ENCODE measurements at places on chromosomes 13 and 19. TPM values are rescaled to one million over a fixed set of nuclear protein-coding genes. Genes with fewer than 3 reads are reported as not detected.

- no peak for DNase-seq
Observed at GRCh38 chr13:41145136-41145908, 12.7 kb upstream of the KBTBD6 start.

- DNase-seq: no peak
Observed at GRCh38 chr13:89115307-89115706, 1444.1 kb downstream of the SLITRK5 start.

DNA sequence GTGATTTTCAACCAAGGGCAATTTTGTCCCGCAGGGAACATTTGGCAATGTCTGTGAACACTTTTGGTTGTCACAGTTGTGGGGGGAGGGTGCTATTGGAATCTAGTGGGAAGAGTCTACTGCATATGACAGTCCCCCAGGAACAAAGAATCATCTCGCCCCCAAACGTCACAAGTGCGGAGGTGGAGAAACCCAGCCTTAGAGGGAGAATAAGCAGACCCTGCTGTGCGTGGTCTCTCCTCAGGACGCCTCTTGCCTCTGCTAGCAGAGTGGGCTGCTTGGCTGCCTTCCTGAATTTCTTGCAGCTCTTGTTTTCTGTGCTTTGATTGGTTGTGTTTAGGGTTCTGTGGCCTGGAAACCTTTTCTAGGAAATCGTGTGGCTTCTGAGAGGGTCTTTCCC is 42.5 kb downstream of the NFIX start:
- peak; percentile 67 for DNase-seq

DNA sequence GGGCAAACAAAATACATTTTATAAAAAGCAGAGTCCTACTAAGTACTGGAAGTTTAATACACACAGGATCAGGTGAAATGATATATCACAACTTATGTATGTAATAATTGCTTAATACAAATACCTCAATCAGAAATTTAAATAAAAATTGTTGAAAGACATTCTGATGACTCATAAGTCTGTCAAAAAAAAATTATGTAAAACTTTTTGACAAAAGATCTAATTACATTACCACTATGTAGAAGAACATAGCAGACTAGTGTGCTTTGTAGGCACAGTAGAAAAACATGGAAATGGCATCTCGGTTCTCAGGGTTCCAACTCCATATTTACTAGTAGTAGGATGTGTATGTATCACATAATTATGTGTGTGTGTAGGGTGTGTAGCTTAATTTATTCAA is 156.2 kb downstream of the DNAJC3 start:
- no peak for DNase-seq

Gene CBLC
- polyA plus RNA-seq: 3.5 TPM

Measured in brain (organoid and tissue), 16 donors.